ENCODE measurements at places on chromosomes 7 and 10. TPM values are rescaled to one million over a fixed set of nuclear protein-coding genes. Genes with fewer than 3 reads are reported as not detected.

The CPA4 gene
- total RNA-seq, result not detected

The GPR85 gene
- total RNA-seq, result not detected

The LRRC18 gene
- total RNA-seq, result not detected

The ANKRD30A gene
- not detected for total RNA-seq

The PDSS1 gene
- total RNA-seq, result 15.4 TPM

The KCNMA1 gene
- total RNA-seq, result 0.59 TPM

The NOS3 gene
- 1.1 TPM for total RNA-seq

The WBP1L gene
- 19.9 TPM for total RNA-seq

The CACNB2 gene
- total RNA-seq, result not detected

The NUTM2D gene
- 2.4 TPM for total RNA-seq

The RPEL1 gene
- total RNA-seq, result 0.57 TPM

The NPFFR1 gene
- total RNA-seq, result 0.20 TPM

The GATA3 gene
- 8.2 TPM for total RNA-seq

The MYOZ1 gene
- total RNA-seq, result not detected

The SNCG gene
- 7.2 TPM for total RNA-seq

The UNC5B gene
- 0.39 TPM for total RNA-seq

DNA sequence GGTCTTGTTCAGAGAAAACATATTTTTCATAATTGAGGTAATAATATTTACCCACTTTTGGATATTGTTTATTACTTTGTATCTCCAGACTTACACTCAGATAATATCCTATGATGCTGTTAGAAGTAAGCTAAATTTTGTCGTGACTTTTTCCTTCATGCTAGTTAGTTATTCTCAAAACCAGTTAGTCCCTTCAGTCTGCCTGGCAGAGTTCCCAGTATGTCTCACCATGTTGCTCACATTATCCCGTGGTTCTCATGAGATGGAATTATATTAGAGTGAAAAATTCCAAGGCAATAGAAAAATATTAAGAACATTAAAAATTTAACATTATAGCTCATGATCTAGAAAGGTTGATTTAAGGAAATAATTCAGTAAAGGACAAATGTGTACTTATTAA lies 81.5 kb upstream of the SMIM30 start:
- H3K27me3 ChIP-seq, result no peaks in the 10 kb centered on the region
- no peaks in the 10 kb centered on the region for H3K36me3 ChIP-seq
- peak; percentile 8 for DNase-seq
- H3K4me1 ChIP-seq, result no peaks in the 10 kb centered on the region
- H3K4me3 ChIP-seq, result no peak overlapping the region
- H3K27ac ChIP-seq, result no peak overlapping the region

GRCh38 chr10:103748020-103748419 lies 107.4 kb downstream of the SH3PXD2A start:
- no peak for DNase-seq
- H3K27ac ChIP-seq, result no peak overlapping the region
- H3K27me3 ChIP-seq, result no peaks in the 10 kb centered on the region
- H3K36me3 ChIP-seq, result peaks cover 6% of the 10 kb centered on the region
- H3K4me1 ChIP-seq, result peaks cover 34% of the 10 kb centered on the region

- no peak overlapping the region for H3K27ac ChIP-seq
- no peaks in the 10 kb centered on the region for H3K36me3 ChIP-seq
- H3K4me1 ChIP-seq, result no peaks in the 10 kb centered on the region
- DNase-seq, result no peak
- H3K4me3 ChIP-seq, result no peak overlapping the region
Measured at GRCh38 chr10:6128087-6128486, 39.3 kb downstream of the RBM17 start.

GRCh38 chr10:120614680-120615079 lies 157.7 kb downstream of the PLPP4 start:
- H3K36me3 ChIP-seq, result no peaks in the 10 kb centered on the region
- H3K4me1 ChIP-seq, result no peaks in the 10 kb centered on the region
- H3K27me3 ChIP-seq, result peaks cover 13% of the 10 kb centered on the region
- DNase-seq, result no peak

GRCh38 chr10:132404911-132405462 lies 8.0 kb downstream of the PWWP2B start:
- no peak for DNase-seq
- no peak overlapping the region for H3K27ac ChIP-seq
- H3K4me1 ChIP-seq, result no peaks in the 10 kb centered on the region
- no peaks in the 10 kb centered on the region for H3K27me3 ChIP-seq

GRCh38 chr10:132407846-132408278 lies 10.9 kb downstream of the PWWP2B start:
- peak; percentile 90 for DNase-seq
- H3K27ac ChIP-seq, result peak overlapping the region; percentile 72
- H3K36me3 ChIP-seq, result peaks cover 36% of the 10 kb centered on the region

GRCh38 chr7:106844279-106844997 lies 20.6 kb upstream of the PIK3CG start:
- H3K27me3 ChIP-seq, result no peaks in the 10 kb centered on the region
- no peak overlapping the region for H3K4me3 ChIP-seq
- no peaks in the 10 kb centered on the region for H3K4me1 ChIP-seq
- no peak for DNase-seq
- no peaks in the 10 kb centered on the region for H3K36me3 ChIP-seq

DNA sequence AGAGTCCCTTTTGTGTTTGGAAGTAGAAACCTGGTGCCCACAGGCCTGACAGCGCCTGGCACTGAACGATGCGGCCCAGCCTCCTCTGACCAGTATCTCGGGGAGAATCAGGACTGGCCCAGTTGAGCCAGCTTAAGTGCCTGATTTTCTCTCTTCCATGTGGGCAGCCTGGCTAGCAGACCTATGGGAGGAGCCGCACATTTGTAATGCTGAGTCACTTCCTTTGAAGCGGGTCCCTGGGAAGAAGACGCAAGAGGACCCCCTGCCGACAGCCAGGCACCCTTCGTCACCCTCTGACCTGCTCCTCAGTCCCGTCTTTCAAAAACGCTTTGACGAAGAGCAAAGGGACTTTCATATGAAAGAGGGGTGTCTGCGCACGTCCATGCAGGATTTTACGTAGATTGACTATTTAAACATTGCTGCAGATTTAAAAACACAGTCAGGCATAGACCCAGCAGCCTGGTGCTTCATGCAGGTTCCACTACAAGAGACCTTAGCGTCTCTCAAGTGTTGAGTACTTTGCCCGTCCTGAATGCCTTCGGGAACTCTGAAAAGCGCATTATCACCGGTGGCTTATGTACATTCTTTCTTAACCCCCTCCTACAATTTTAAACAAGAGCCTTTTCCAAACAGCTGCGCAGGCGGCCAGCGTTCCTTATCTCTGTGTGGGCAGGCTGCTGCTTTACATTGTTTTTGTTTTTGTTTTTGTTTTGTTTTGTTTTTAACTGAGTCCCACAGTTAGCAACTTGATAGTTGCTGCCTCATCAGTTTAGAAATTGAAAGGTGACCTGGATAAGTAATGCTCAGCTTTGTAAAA lies 36.5 kb upstream of the AP5Z1 start:
- no peak overlapping the region for H3K4me3 ChIP-seq
- DNase-seq, result no peak
- peaks cover 28% of the 10 kb centered on the region for H3K4me1 ChIP-seq
- peaks cover 39% of the 10 kb centered on the region for H3K36me3 ChIP-seq
- H3K27ac ChIP-seq, result no peak overlapping the region

GRCh38 chr7:133339772-133340171 lies 86.9 kb downstream of the EXOC4 start:
- no peaks in the 10 kb centered on the region for H3K36me3 ChIP-seq
- no peak overlapping the region for H3K27ac ChIP-seq
- H3K4me1 ChIP-seq, result no peaks in the 10 kb centered on the region
- H3K27me3 ChIP-seq, result no peaks in the 10 kb centered on the region

DNA sequence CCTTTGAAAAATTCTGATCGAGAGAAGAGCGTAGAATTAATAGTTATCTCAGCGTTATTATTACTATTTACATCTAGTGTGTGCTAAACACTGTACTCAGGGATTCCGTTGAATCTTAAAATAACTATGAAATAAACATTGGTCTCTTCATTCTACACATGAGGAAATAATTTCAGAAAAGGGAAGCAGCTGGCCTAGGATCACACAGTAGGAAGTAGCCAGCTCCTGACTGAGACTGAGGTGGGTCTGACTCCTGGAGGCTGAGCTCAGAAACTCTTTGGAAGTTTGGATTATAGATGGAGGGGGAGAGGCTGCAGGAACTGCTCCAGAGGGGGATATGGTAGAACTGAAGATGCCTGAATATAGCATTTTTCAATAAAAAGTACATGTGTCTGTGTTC lies 183.9 kb upstream of the WDR11 start:
- no peak overlapping the region for H3K4me3 ChIP-seq
- no peak overlapping the region for H3K27ac ChIP-seq
- no peak for DNase-seq
- H3K27me3 ChIP-seq, result peaks cover 46% of the 10 kb centered on the region

DNA sequence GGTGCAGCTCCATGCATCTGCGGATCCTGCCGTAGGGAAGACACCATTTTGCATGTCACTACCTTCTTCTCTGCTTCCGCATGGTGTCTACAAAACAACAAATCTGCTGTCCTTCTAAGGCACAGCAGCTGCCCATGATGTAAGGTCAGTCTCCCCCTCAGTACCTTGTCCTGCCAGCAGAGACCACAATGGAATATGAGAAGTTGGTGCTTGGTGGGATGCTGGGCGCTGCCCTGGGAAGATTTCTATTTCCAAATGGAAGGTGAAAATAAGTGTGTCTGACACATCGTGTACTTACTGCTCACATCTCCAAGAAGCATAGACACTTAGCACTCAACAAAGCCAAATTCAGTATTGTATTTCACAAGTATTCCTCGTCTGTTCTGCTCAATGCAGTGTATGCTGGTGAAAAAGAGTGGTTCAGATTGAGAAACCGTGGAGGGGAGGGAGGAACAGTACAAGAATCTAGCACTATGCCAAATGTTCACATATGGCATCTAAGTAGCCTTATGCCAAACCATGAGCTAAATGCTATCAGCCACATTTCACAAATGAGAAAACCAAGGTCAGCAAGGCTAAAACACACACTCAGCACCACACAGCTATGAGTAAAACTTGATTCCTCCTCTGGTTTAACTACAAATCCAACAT lies 95.0 kb downstream of the GRB10 start:
- no peak overlapping the region for H3K4me3 ChIP-seq
- peaks cover 9% of the 10 kb centered on the region for H3K36me3 ChIP-seq
- no peaks in the 10 kb centered on the region for H3K27me3 ChIP-seq

DNA sequence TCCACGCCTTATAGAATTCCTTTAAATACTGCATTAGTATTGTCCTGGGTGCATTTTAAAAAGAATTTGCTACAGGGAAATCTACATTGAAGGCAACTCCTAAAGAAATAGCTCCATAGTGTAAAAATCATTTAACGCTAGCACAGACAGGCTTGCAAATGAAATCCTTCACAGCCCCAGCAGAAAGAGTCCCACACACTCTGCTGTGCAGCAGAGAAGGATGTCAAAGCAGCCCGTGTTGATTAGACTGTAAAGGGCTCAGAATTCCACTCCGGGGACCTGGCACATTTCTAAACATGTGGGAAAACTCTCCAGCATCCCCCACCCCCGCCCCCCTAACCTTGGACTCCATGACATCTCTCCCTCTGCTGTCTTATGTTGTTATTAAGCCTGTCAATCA lies 176.8 kb downstream of the CALN1 start:
- H3K27me3 ChIP-seq, result no peaks in the 10 kb centered on the region
- H3K4me1 ChIP-seq, result no peaks in the 10 kb centered on the region
- H3K4me3 ChIP-seq, result no peak overlapping the region
- H3K36me3 ChIP-seq, result no peaks in the 10 kb centered on the region
- H3K27ac ChIP-seq, result no peak overlapping the region

DNA sequence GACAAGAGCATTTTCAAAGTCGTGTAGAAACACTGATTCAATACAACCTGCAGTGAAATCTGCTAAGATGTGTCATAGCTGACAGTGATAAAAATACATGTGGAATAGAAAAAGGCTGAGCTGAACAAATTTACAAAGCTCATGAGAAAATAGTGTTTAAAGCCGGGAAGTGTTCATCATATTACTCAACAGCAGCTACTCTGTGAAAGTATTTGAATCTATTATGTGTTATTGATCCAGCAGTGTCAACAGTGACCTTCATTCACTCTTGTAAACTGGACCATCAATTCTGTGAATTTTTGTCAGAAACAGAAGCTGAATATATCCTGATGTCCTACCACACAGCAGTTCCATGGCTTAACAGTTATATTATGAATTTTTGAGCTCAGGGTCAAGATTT lies 11.6 kb downstream of the DYDC1 start:
- no peaks in the 10 kb centered on the region for H3K36me3 ChIP-seq
- no peak overlapping the region for H3K27ac ChIP-seq
- H3K4me3 ChIP-seq, result no peak overlapping the region
- DNase-seq, result no peak

DNA sequence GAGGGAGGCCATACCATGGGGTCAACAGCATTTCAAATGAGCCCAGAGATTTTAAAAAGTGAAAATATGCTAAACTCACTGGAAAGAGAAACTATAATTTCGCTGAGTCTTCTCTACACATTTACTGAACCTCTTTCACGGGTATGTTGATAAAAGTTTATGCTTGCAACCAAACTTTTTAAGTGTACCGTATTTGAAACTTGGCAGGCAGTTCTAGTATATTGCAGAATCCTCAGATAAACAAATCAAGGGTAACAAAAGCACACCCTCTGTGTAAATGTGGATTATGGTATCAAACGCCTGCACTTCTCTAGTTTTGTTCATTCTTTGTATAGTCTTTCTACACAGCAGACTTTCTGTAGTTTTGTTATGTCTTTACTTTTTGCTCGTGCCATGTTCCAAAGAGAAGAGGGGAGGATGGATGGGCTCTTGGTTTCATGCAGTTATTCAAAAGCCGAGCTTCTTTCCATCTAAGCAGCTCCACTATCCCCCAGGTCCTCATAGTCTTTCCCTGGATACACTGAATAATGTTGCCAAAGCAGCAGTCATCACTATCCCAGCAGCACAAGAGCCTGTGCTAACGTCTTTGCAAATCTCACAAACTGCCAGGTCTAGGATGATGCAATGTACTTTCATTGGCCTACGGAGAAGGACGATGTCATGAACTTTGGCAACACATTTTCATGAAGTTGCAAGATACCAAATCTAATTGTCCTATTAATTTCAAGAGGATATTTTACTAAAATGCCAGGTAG lies 131.2 kb downstream of the MPP7 start:
- no peak overlapping the region for H3K27ac ChIP-seq
- no peaks in the 10 kb centered on the region for H3K36me3 ChIP-seq
- H3K4me3 ChIP-seq, result no peak overlapping the region
- DNase-seq, result no peak

DNA sequence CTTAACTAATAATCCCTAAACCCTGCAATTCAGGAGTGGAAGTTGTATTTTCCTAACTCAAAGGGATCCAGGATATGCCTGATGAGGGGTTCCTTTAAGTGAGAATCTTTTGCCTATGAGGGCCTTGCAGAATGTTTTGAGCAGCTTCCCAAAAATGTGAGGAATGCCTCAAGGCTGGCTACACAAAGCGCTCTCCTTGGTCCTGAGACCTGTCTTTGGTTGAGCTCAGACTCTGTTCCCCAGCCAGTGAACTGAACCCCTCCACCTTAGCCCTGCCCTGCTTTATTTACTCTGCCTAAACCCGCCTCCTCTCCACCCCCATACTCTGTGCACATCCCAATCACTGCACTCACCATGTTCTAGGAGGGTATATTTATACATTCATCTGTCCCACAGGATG lies 108.6 kb downstream of the NRCAM start:
- DNase-seq, result peak; percentile 12
- no peak overlapping the region for H3K4me3 ChIP-seq

- peak; percentile 21 for DNase-seq
- H3K4me1 ChIP-seq, result peaks cover 9% of the 10 kb centered on the region
- peak overlapping the region; percentile 79 for H3K27ac ChIP-seq
- H3K4me3 ChIP-seq, result peak overlapping the region; percentile 80
Measured at GRCh38 chr7:152759949-152760853, 649 bp downstream of the ACTR3B start.

GRCh38 chr10:93746844-93747284 lies 10.9 kb upstream of the LGI1 start:
- H3K4me3 ChIP-seq, result no peak overlapping the region
- H3K27ac ChIP-seq, result no peak overlapping the region
- no peaks in the 10 kb centered on the region for H3K36me3 ChIP-seq
- H3K4me1 ChIP-seq, result peaks cover 11% of the 10 kb centered on the region
- H3K27me3 ChIP-seq, result no peaks in the 10 kb centered on the region

All from Calu3 (cell line).